Stimulated activated CD8-positive, alpha-beta memory T cell treated with anti-CD3 and anti-CD28 coated beads, Interleukin-4, amount 100 ng/mL, for 1 hour (primary cell): ENCODE measurements at places on chromosomes 1 and 21.

DNA sequence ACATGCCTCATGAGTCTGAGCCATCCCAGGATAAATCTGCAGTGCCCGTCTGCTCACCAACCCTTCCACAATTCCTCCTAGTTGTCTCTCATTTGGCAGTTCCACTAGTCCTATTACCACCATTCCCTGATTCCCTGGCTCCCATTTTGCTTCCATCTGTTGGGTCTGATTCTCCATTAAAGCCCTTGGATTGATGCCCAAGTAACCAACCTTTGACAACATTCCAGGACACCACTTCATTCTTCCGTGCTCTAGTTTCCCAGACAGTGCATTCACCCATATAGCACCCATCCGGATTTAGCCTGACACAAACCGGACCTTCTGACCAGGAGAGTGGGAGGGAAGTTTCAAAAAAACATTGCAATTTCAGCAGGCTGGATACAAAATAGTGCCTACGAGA lies 189.4 kb upstream of the PALMD start:
- no peak for DNase-seq

DNA sequence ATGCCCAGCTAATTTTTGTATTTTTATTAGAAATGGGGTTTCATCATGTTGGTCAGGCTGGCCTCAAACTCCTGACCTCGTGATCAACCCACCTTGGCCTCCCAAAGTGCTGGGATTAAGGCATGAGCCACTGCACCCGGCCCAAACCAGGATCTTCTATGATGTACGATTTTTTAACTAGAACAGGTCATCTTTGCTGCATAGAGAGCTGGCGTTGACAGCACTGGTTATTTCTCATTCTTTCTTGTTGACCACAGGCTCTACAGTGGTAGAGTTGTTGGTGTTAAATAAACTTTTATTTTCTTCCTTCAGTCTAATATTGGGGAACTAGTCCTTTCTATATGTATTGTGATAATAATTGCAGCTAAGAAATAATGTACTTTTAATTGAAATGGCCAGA lies 3.8 kb upstream of the MAB21L3 start:
- DNase-seq, result no peak

DNA sequence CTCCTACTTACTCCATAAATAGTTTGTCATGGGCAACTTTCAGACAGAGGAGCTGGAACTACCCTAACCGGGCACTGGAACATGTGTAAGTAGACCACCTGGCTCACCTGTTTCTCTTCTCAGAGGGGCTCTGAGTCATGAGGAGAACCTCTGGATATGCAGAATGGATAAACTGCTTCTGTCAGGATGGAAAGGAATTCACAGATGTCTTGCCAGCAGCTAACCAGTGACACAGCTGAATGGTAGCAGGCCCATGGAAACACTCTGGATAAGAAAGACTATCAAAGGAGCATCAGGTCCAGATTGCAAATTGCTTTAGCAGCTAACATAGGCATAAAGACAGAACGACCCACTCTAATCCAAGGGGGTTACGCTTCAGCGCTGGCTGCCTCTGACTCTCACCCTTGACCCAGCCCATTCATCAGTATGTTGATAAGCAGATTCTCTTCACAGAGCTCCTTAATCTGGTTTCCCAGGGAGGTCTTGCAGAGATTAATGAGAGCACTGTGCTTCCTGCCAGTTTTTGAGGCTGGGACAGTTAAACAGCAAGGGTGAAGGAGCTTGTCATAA lies 54.2 kb downstream of the HIVEP3 start:
- no peak for DNase-seq

- no peak for DNase-seq
Observed at GRCh38 chr1:227951624-227952373, 4.1 kb upstream of the WNT9A start.

- no peak for DNase-seq
Observed at GRCh38 chr1:3883194-3883925, 16.7 kb downstream of the C1orf174 start.

GRCh38 chr1:64248065-64248464 lies 44.6 kb downstream of the UBE2U start:
- DNase-seq, result no peak

DNA sequence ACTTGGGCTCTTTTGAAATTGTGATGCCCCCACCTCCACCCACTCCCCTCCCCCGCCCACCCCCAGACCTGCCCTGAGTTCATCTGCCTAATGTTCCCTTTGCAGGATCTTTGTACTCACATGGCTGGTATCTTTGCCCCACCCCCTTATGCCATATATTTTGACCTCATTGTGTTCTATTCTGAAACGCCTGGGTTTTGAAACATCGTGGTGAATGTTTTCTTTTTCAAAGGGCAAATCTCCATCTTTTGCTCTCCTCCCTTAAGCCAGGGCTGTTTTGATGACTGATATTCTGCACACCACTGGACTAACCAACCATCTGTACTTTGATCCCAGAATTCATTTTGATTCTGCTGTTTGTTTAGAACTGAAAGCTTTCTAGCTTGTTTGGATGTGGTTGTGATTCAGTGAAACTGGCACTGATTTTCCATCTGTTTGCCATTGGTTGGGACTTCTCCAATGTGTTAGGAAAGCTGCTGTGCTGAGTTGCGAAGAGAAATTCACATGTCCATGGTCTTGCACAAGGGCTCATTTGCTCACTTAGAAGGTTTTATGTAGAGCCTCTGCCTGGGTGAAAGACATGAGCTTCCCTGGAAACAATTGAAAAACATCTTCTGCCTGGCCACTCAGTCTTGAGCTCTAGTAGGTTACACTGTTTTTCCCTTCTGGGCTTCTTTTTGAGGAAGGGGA lies 16.5 kb downstream of the SMAP2 start:
- DNase-seq, result no peak

DNA sequence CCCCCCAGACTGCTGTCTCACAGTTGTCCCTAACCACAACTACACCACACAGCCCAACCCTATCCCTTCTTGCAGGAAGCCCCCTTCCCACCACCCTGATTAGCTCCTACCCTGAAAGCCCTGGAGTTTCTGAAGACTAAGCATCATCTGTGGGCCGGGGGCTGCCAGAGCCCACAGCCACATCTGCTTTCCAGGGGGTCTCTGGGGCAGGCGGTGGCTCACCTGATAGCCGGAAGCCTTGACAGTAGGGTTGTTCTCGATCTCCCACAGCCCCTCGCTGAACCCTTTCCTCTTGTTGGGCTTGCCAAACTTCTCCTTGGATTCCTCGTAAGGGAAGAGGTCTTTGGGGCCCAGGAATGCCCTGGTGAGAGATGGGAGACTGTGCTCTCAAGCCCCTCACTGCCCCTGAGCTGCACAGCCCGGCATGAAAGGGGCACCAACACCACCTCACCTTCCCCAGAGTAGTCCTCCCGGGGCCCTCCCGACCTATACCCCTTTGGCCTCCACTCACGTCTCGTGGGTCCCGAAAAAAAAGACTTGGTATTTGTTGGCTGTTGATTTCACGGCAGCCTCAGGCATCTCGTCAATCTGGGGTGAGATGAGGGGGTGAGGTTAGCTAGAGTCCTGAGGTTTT lies 4.0 kb upstream of the MRPL24 start:
- no peak for DNase-seq

- no peak for DNase-seq
Observed at GRCh38 chr1:117058810-117059209, 1.3 kb upstream of the TTF2 start.

GRCh38 chr1:226098870-226099835 lies 36.6 kb downstream of the H3-3A start:
- DNase-seq, result no peak

DNA sequence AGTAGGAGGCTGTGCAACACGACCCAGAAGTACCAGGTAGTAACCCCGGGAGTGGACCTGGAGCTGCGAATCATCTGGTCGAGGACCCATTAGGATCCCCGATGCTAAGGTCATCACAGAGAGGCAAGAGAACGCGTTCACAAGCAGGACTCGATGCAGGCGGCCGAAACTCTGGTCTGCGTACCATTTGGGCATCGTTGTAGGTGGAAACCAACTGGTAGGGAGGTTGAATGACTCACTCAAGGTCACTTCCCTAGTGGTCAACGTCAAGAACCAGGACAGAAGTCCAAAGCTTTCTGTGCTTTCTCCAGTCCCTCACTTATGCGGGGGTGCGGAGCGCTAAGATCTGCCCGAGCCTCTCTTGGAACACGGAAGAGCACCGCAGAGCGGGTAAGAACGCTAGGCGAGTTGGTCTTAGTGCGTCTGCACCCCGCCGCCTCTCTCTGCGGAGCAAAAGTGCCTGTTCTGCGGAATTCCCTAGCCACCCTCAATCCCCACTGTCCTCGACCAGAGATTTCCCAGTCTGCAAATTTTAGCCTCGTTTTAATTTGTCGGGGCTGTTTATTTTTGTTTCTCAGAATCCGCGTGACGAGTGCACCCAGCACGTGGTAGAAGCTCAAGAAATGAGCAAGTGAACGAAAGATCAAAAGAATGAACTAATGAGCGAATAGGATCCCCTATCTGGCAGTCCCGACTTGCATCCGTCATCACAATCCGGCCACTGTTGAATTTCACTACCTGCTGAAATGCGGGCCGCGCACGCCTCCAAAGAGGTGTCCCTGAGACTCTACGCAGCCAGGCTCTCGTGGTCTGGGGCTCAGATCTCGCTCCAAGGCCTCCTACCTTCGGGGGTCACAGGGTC lies 12.2 kb downstream of the HLX start:
- no peak for DNase-seq

- DNase-seq, result no peak
Observed at GRCh38 chr1:204565617-204566582, 49.7 kb downstream of the MDM4 start.

DNA sequence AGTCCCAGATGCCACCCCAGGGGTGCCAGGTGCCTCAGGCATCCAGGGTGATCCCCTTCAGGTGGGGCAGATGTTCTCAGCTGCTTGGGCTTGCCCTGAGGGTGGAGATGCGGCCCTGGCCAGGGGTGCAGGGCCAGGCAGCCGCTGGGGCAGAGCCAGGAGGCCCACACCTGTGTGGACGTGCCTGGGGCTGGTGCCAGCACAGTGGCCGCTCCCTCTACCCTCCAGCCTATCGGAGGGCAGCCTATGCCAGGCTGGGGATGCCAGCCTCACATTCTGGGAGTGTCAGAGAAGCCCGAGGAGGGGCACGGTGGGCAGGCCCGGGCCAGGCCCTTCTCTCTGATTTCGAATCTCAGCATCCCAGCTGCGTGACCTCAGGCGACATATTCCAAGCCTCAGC lies 96.5 kb upstream of the WNT4 start:
- DNase-seq, result no peak

- no peak for DNase-seq
Observed at GRCh38 chr1:22318279-22318981, 133.2 kb upstream of the ZBTB40 start.

DNA sequence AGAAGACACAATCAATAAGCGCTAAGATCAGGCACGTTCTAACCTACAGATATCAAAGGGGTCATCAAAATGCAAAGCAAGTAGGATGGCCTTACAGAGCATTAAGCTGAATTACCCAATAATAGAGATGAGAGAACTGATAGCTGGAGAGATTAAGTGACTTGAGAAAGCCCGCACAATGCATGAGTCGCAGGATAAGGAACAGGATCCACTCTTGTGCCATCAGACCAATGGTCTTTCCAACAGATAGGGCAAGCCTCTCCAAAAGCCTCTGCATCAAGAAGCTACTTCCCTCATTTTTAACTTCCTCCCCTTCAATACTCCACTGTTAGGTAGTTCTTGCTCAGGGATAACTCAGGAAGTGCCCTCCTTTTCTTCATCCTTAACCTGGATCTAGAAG lies 2.6 kb downstream of the CHML start:
- no peak for DNase-seq

GRCh38 chr1:234875953-234876855 lies 252.4 kb downstream of the TOMM20 start:
- DNase-seq, result no peak

- no peak for DNase-seq
Observed at GRCh38 chr1:195886000-195886399, 722.2 kb downstream of the KCNT2 start.

DNA sequence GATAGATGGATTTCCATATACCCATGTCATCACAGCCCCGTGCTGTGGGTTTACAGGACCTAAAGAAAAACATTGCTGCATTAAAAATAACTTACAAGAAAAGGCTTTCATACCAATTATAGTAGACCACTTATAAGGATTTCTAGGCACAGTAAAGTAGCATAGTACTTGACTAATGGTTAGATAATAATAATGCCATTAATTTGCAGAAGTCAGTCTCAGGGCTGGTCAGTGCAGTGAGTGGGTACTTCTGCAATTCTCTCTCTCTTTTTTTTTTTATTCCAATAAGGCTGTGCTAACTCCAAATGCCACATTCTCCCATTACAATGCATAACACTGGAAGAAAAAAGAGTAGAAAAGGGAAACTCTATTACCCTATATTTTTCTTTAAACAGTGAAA lies 73.1 kb upstream of the TMPRSS15 start:
- DNase-seq, result no peak

DNA sequence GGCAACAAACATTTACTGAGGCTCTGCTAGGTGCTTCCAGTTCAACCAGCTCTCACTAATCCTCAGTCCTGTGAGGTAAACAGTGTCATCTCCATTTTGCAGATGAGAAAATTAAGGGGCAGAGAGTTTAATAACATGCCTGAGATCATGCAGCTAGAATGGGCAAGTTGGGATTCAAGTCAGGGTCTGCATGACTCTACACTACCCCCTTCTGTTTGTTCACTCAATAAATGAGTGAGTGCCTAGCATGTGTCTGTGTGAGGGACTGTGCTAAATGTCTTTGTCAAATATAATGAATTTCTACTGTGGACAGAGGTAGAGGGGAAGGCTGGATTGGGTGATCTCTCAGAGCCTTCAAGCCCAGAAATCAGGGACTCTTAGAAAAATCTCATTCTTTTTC lies 4.5 kb downstream of the PEF1 start:
- no peak for DNase-seq

GRCh38 chr1:74526708-74527107 lies 14.3 kb upstream of the LRRC53 start:
- no peak for DNase-seq

DNA sequence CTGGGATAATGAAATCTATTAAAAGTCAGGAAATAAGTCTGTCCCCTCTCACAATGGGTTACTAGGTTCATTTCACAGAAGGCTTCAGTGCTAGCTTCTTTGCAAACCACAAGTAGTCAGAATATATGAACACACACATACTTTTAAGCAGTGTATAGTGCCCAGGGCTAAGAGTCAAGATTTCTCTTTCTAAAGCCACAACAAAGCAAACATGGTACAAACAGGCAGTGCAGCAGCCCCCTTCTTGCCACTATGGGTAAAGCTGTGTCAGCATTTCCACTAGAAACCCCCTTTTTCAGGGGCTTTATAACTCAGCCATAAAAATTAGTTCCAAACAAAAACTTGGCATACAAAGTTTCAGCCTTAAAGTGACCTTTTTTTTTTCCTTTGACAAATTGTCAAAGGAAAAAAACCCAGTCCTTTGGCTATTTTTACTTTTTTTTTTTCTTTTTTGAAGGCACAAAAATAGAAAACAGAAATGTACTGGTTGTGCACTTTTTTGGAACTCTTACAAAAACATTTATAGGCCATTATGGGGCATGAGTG lies 315.4 kb downstream of the LMO4 start:
- DNase-seq, result no peak

- DNase-seq, result no peak
Observed at GRCh38 chr1:93154898-93155297, 25.3 kb downstream of the TMED5 start.

- no peak for DNase-seq
Observed at GRCh38 chr1:200869753-200870391, 2.9 kb upstream of the GPR25 start.
